GM13977 (cell line): ENCODE measurements at places on chromosomes 6 and 20.

GRCh38 chr6:38198219-38198618, 378.7 kb downstream of the ZFAND3 start:
- no peak for DNase-seq

DNA sequence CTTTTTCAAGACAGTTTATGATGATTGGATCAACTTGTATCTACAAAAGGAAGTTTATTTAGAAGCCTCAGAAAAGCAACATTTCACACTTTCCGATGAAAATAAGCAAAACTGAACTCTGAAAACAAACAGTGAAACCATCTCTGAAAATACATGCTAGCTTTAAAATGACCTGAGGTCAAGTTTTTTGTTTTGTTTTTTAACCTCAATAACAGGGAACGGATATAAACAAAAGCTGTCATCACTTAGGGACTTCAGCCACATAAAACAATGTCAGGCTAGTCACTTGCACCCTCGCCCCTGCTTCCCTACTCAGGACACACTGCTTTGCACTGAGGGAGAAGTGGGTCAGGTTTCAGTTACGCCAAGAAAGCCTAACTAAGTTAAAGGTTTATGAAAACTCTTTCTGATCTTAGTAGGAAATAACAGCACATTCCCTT, 11.6 kb downstream of the BACH2 start:
- DNase-seq: no peak

- DNase-seq: no peak
Observed at GRCh38 chr20:64072498-64073063, 6.7 kb downstream of the RGS19 start.

- no peak for DNase-seq
Observed at GRCh38 chr20:10919396-10920140, 245.8 kb upstream of the JAG1 start.

GRCh38 chr6:47319382-47319781, 9.7 kb upstream of the TNFRSF21 start:
- DNase-seq: no peak

GRCh38 chr20:62945771-62946339, 6.7 kb upstream of the SLC17A9 start:
- DNase-seq: no peak

- DNase-seq: no peak
Observed at GRCh38 chr6:1390946-1391799, 1.8 kb downstream of the FOXF2 start.
